Stimulated activated CD8-positive, alpha-beta memory T cell treated with anti-CD3 and anti-CD28 coated beads, Interleukin-7, amount 100 ng/mL, for 48 hours (primary cell): ENCODE measurements at places on chromosomes 12 and 14.

DNA sequence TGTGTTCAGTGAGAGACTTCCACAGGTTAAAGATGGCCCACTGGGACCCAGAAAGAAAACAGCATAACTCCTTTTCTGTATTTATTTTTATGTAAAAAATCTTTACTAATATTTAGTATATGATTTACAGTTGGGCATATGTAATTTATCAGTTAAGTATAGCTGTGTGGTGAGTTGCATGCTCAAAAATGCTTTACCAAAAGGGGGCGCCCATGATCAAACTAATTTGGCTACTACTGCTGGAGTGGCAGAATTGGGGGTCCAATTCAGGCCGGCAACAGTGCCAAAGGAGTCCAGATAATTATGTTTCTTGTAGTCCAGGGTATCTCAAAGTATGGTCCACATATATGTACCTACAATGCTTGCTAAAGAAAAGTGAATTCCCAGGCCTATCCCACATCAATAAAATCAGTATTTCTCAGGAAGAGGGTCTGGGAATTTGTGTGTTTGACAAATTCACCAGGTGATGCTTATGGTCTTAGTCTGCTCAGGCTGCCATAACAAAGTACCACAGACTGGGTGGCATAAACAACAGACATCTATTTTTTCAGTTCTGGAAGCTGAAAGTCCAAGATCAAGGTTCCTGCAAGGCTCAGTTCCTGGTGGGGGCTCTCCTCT, 152.0 kb downstream of the KTN1 start:
- peak; percentile 20 for DNase-seq

DNA sequence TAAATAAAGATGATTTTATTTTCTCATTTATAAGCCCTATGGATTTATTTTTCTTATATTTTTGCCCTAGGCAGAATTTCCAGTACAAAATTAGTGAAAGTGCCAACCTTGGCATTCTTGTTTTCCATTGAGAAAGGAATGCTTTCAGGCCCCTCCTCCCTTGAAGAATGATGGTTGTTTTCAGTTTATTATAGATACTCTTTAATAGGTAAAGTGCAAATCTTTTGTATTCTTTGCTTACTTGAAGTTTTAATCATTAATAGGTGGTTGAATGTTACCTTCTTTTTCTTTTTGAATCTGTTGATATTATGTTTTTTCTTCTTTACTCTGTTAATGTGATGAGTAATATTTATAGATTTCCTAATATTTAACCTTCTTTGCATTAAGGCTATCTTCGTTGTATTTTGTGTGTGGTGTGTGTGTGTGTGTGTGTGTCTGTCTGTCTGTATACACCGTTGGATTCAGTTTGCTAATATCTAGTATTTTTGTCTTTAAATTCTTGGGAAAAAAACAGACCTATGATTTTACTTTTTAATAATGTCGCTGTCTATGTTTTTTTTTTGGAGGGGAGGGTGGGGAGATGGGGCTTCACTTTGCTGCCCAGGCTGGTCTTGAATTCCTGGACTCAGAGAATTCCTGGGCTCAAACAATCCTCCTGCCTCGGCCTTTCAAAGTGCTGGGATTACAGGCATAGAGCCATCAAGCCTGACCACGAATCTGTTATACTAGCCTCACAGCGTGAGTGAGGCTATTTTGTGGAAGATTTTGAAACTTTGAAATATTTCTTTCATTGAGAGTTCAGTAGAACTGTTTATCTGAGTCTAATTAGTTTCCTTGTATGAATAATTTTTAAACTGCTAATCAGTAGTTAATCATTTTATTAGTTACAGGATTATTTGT, 13.5 kb downstream of the SRGAP1 start:
- no peak for DNase-seq

DNA sequence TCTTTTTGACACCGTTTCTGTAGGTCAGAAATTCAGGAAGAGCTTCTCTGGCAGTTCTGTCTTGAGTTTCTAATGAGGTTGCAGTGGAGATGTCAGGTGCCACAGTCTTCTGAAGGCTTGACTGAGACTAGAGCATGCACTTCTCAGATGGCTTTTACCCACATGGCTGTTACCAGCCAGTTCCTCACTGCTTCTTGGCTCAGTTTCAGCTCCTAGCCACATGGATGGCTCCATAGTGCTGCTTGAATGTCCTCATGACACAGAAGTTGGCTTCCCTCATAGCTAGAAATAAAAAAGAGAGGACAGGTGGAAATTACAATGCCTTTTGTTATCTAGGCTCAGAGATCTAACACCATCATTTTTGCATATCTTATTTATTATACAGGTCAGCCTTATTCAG, 38.1 kb upstream of the SLC2A13 start:
- no peak for DNase-seq

GRCh38 chr12:47549258-47549657, 156.6 kb downstream of the RPAP3 start:
- DNase-seq: no peak

DNA sequence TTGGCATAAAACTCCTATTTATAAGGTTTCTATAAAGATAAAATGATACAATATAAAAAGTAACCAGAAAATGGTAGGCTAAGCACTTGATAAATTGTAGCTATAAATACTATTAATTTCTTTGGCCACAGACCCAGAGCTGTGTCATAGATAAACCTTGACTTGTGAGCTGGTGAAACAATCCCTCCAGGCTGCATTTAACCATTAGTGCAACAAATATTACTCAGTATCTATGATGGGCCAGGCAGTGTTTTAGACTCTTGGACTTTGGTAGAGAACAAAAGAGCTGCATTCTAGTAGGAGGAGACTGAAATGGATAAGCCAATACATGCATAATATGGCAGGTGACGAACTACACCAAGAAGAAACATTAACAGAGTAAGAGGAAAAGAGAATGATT, 178.1 kb downstream of the BTG1 start:
- no peak for DNase-seq

- no peak for DNase-seq
Observed at GRCh38 chr12:70353780-70354660, 12.1 kb upstream of the KCNMB4 start.

DNA sequence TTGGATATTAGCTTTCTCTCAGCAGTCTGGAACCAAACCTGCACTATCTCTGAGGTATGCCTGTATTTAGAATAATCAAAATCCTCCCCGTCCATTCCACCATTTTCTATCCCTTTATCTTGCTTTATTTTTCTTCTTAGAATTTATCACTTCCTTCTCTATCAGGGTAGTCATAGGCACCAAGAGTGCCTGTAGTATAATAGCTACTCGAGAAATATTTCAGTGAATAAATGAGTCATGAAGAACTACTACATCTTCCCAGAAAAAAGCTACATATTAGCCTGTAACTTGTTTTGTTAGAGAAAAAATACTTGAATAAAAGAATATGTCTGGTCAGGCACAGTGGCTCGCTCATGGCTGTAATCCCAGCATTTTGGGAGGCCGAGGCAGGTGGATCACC, 4.3 kb downstream of the SLC2A14 start:
- DNase-seq: no peak

- no peak for DNase-seq
Observed at GRCh38 chr14:89317051-89317691, 99.9 kb downstream of the FOXN3 start.

- DNase-seq: no peak
Observed at GRCh38 chr12:19165451-19165850, 35.9 kb downstream of the PLEKHA5 start.

- no peak for DNase-seq
Observed at GRCh38 chr12:84772281-84772680, 140.3 kb downstream of the SLC6A15 start.

- peak; percentile 7 for DNase-seq
Observed at GRCh38 chr12:100141998-100142850, 450 bp downstream of the BLTP3B start.

- no peak for DNase-seq
Observed at GRCh38 chr14:88069677-88070076, 64.7 kb downstream of the GPR65 start.
